A172 (cell line): ENCODE measurements at places on chromosomes 11 and 22.

DNA sequence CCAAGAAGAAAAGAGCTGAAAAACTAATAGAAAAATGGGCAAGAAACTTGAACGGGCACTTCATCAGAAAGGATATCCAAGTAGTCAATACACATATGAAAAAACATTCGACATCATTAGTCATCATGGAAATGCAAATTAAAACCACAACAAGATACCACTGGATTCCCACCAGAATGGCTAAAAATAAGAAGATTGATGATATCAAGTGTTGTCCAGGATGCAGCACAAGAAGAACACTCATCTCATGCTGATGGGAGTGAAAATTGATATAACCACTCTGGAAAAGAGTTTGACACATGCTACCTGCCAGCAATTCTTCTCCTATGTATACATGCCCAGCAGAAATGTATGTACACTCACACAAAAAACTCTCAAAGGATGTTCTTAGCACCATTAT lies 26.9 kb upstream of the SCUBE2 start:
- DNase-seq, result no peak

- DNase-seq, result no peak
These were observed 367.6 kb downstream of the SOX6 start for GRCh38 chr11:15988693-15989231.

DNA sequence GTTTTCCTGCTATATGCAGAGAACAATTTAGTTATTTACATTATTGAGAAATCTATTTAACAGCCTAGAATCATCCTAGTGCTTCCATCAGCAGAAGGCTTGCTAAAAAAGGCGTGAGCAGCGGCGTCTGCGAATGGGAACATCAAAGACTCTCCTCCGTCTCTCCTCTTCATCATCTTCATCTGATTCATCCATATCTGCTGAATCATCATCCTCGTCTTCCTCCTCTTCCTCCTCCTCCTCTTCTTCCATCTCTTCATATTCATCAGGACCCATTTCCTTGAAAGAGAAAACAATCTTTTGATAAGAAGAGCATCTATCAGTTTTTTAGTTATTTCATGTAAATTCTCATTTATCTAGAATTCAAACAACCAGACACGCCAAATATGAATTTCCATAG lies 5.6 kb upstream of the CD59 start:
- DNase-seq, result peak; percentile 48

GRCh38 chr11:77094841-77095365 lies 7.7 kb upstream of the OMP start:
- no peak for DNase-seq

GRCh38 chr22:25661073-25661472 lies 80.9 kb upstream of the MYO18B start:
- no peak for DNase-seq

DNA sequence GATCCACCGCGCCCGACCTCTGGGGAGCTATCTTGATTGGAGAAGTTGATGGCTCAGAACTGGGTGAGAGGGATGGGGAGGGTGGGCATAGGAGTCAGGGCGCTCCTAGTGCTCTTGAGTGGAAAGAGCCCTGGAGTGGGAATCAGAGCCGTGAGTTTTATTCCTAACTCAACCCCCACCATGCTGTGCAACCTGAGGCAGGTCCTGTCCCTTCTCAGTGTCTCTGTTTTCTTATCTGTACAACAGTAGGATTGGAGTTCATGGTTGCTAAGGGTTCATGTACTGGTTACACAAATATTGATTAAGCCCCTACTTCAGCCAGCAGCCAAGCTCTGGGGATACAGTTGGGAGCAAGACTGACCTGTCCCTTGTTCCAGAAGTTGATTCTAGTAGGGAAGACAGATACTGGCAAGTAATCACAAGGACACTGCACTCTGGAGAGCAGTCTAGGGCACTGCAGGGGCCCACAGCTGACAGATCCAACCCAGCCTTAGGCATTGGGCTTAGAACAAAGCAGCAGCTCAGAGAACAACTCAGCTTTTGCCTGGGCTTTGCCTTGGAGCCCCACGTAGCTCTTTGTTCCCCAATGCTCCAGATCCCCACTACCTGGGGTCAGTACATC lies 12.4 kb upstream of the DAGLA start:
- DNase-seq, result no peak

DNA sequence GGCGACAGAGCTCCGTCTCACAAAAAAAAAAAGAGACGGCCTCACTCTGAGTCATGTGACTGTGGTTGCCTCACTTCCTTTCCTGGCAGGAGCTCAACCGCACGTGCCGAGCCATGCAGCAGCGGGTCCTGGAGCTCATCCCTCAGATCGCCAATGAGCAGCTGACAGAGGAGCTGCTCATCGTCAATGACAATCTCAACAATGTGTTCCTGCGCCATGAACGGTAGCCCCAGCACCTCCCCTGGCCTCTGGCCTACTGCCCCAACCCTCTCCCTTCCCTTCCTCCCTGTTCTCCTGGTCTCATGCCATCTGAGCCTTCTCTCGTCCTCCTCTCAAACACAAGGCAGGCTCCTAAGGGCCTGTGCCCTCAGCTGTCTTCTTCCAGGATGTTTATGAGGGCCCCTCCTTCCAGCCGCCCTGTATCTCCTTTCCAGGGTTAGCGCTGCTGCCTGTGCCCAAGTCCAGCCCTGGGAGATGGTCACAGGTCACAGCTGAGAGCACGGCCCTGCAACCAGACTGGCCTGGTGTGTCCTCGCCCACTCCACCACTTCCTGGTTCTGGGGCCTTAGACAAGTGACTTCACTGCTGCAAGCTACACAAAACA lies 30.7 kb downstream of the TOM1 start:
- peak; percentile 14 for DNase-seq

DNA sequence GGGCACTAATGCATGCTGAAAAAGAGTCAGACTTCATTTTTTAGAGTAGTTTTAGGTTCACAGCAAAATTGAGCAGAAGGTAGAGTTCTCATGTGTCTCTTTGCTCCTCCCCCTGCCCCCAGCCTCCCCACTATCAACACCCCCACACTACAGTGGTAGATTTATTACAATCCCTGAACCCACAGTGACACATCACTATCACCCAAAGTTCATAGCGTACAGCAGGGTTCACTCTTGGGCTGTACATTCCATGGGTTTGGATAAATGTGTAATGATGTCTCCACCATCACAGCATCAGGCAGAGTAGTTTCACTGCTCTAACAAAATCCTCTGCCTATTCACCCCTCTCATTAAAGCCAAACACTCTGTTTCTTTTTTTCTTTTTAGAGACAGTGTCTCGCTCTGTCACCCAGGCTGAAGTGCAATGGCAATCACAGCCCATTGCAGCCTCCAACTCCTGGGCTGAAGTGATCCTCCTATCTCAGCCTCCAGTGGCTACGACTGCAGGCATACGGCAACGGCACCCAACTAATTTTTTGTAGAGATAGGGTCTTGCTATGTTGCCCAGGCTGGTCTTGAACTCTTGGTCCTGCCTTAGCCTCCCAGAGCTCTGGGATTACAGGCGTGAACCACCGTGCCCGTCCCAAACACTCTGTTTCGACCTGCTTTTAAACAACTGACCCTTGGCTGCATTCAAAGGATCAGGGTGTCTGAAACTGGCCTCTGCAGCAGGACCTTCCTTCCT lies 4.1 kb downstream of the BEST1 start:
- DNase-seq, result no peak

DNA sequence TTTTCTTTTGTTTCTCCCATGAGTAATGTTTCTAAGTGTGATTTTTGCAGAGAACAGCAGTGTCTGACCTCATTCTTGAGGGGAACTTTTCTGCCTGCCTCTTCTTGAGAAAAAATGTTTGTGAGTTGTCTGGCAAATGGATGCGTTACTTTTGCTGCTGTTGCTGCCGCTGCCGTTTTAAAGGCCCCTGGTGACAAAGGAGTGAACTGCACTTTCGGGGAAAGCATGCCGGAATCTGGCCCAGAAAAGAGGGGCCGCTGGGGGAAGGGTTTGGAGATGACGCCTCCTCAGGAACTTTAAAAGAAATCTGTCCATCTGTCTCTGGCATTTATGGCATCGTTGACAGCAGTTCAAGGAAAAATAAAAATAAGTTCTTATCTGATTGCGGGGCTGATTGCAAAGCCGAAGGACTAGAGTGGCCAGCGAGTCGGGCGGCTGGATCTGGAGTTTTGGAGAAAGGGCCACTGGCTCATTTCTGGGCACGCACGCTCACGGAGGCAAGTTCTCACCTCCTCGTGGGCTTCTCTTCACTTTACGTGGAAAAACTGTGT lies 16.5 kb downstream of the ZBTB16 start:
- DNase-seq, result peak; percentile 3

DNA sequence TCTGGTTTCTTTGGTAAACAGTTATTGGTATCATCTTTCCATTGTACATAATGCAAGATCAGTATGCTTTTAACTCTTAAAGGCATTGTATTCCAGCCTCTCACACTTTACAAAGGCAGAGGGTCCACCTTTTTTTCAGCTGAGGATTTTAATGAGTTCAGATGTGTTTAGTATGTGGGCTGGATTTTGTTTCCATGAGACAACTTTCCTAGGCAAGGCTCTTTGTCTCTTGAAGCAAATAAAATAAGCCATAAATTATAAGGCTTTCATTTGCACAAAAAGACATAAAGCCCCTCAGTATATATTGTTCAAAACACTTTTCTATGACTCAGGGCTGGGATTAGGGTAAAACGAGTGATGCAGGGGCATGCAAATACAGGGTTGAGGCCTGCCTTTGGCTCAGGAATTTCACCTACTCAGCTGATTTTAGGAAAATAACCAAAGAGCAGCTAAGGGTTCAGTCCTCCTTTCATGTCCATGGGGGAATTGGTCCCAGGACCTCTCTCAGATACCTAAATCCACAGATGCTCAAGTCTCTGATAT lies 7.6 kb downstream of the MMP20 start:
- DNase-seq, result no peak
